Motor neuron (in vitro differentiated cells): ENCODE measurements at places on chromosomes 13 and 19. TPM values are rescaled to one million over a fixed set of nuclear protein-coding genes. Genes with fewer than 3 reads are reported as not detected.

The SIGLEC9 gene
- not detected in 2 replicates for total RNA-seq

The CYP2A7 gene
- 1.00 and 1.2 TPM in 2 replicates for total RNA-seq

The IGFL1 gene
- not detected in 2 replicates for total RNA-seq

The CGB2 gene
- not detected in 2 replicates for total RNA-seq

The PPP5C gene
- 47.8 and 60.5 TPM in 2 replicates for total RNA-seq

The CEACAM3 gene
- total RNA-seq, result 0.26 TPM in 1 of 2 replicates, not detected in the other

The CNOT3 gene
- 9.6 and 14.7 TPM in 2 replicates for total RNA-seq

The ZNF835 gene
- 0.11 TPM in 1 of 2 replicates, not detected in the other for total RNA-seq
